ENCODE measurements at places on chromosomes 1 and 21. TPM values are rescaled to one million over a fixed set of nuclear protein-coding genes. Genes with fewer than 3 reads are reported as not detected.
A peak's percentile ranks its signal among the peaks of the same experiment; 100 is the strongest.

The SELE gene
- 0.62 TPM for total RNA-seq

The EPS15 gene
- 42.6 TPM for total RNA-seq

The ACOT11 gene
- total RNA-seq = 13.9 TPM

The CELA2A gene
- not detected for total RNA-seq

The LRRC39 gene
- total RNA-seq = 227 TPM

GRCh38 chr1:162353702-162354101 lies 23.0 kb downstream of the SPATA46 start:
- no peak for DNase-seq

GRCh38 chr1:34681480-34682451 lies 73.1 kb upstream of the GJB5 start:
- DNase-seq = no peak

DNA sequence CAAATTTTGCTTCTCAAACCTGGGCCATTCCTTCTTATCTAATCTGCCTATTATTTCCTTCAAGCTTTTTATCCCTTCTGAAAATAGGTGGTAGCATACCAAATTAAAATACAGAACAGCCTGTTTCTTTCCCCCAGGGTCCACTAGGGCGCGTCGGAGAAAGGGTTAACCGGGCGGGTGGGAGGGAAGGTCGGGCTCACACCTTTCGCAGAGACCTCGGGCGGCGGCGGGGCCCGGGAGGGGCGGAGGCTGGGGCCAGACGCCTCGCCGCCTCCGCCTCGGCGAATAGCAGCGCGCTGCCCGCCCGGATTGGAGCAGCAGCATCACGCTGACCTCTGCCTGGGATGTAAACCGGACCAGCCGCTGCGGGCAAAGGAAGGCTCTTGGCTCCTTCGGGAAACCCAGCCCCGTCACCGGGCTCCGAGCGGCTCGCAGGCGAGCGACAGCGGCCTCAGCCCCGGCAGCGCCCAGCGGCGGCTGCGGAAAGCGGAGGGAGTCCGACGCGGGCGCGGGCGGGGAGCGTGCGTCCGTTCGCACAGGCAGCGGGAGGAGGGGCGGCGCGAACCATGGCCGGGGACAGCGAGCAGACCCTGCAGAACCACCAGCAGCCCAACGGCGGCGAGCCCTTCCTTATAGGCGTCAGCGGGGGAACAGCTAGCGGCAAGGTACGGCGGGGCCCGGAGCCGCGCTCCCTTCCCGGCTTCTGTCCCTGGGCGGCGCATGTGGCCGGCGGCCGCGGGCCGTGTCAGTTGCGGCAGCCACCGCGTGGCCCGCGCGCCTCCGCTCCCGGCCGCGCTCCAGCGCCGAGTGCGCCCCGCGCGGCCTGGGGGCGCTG lies at the start of gene UCK2:
TSS of gene UCK2 (plus strand) at position 347 of the 835 bp plus-strand sequence. CDS start at position 567, 220 bp downstream.
- DNase-seq = peak; percentile 85

DNA sequence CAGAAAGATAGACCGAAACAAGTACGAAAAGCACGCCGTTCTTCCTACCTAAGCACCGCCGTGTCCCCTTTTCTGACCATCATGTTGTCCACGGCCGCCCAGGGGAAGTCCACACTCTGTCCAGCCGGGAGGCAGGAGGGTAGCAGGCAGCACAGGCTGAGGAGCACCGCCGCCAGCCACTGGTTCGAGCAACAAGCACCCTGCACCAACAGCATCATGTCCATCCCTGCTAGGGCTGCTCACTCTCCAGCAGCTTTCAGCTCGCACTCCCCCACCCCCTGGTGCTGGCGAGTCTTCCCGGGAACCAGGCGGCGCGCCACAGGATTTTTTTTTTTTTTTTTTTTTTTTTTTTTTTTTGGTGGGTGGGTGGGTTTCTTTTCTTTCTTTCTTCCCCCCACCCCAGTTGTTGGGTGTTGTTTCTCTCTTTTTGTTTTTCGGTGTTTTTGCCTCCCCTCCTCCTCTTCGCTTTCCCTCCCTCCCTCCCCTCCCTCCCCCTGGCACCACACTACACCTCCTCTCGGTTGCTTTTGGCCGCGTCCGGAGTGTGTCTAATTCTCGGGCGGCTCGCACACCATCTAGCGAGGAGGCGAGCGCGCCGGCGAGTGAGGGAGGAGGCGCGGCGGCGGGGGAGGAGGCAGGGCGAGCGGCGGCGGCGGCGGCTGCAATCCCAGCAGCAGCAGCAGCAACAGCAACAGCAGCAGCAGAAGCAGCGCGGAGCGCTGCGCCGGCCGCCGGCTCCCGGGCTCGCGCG lies at the start of gene NEGR1:
TSS of gene NEGR1 (minus strand) at position 269 of the 751 bp plus-strand sequence.
- peak; percentile 89 for DNase-seq

DNA sequence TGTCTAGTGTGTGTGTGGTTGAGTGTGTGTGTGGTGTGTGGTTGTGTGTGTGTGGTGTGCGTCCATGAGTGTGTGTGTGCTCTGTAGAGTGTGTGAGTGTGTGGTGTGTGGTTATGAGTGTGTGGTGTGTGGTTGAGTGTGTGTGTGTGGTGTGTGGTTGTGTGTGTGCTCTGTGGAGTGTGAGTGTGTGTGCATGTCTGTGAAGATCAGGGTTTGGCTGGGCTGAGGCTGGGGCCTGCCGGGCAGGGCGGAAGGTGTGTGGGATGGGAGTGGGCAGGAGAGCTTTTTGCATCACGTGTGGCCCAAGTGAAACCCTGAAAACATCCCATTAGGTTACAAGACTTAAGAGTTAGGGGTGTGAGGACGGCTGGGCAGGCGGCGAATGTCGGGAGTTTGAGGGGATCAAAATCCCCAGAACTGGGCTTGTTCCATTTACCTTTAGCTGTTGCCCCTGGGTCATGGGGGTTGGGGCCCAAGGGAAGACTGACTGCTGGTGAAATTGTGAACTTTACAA lies 2.9 kb upstream of the FCMR start:
- DNase-seq = no peak

GRCh38 chr1:2617971-2618470 lies 14.8 kb downstream of the MMEL1 start:
- no peak for DNase-seq

- DNase-seq = no peak
These were observed 70.7 kb downstream of the COL24A1 start for GRCh38 chr1:86085741-86086409.

DNA sequence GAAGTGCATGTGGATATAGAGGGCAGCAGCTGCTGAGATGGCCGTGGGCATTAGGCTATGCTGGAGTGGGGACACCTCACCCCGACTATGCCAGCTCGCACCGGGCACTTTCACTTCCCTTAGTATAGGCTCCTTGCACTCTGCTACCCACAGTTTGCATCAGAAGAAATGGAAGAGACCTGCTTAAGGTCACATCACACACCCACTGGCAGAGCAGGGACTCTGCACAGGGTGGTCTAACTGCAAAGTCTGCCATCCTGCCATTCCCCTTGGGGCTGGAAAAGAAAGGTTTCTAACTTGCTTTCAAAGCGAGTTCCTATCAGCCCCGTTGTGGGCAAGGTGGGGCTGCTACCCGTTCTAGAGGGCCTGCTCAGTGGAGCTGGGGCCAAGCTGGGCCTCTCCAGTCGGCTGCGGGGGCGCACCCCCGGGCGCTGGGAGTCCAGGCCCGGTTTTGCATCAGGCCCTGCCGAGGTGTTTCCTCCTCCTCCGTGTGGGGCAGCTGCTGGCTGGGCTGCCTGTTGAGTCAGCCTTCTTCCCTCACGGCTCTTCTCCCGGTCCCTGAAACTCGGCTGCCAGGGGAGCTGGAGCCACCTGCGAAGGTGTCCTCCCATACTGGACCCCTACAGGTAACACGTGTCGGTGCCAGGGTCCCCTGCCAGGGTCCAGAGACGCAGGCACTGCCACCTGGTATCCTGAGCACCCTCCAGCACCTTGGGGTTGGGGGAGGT lies at the start of gene SYTL1:
TSS of gene SYTL1 (plus strand) at position 498 of the 728 bp plus-strand sequence. CDS start 3,313 bp downstream, outside the sequence.
- DNase-seq = no peak

GRCh38 chr1:10965546-10966226 lies 46.8 kb upstream of the TARDBP start:
- DNase-seq = no peak

DNA sequence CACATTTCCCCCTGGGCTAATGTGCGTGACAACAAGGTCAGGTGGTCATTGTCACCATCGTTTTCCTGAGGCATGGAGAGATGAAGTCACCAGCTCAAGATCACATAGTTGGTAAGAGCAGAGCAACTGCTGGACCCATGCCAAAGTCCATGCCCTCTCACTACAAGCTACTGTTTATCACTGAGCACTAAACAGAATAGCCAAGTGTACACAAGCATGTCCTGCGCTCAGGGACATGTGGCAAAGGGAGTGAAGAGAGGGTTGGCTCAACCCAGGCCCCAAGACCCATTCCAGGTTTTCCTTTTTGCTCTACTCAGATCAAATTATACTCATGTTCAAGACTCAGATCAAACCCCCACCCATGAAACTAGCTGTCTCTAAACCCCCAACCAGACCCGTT lies 20.8 kb downstream of the LRRC52 start:
- DNase-seq = no peak

- DNase-seq = no peak
These were observed 154.8 kb downstream of the TRABD2B start for GRCh38 chr1:47842228-47842919.

- DNase-seq = no peak
These were observed 67.6 kb downstream of the RASAL2 start for GRCh38 chr1:178161516-178161915.

DNA sequence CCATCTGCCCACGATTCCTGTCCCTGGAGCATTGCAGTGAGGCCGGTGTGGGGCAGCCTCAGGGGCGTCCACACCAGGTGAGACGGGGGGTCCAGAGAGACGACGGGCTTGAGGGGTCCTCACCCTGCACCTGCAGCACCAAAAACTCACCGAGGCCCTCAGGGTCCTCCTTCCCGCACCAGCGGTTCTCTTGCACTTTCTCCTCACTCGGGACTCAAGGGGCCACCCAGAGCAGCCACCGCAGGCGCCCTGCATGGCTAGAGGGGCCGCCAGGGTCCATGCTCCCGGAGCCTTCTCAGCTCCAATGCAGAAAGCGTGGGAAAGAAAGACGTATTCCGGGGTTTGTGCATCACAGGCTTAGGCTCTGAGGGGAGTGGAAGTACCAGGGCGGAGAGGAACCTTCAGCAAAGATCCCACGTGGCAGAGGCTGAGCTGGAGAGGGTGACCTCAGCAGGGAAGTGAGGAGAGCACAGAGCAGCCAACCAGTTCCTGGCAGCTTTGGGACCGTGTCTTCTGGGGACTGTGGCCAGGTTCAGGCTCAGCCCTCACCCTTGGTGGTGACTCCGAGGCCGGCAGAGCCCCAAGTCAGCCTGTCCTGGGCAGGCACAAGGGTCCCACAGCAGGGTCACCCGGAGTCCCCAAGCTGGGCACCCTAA lies 19.5 kb upstream of the COL6A2 start:
- DNase-seq = no peak

GRCh38 chr1:156090840-156091188 lies 8.5 kb upstream of the MEX3A start:
- DNase-seq = peak; percentile 92

DNA sequence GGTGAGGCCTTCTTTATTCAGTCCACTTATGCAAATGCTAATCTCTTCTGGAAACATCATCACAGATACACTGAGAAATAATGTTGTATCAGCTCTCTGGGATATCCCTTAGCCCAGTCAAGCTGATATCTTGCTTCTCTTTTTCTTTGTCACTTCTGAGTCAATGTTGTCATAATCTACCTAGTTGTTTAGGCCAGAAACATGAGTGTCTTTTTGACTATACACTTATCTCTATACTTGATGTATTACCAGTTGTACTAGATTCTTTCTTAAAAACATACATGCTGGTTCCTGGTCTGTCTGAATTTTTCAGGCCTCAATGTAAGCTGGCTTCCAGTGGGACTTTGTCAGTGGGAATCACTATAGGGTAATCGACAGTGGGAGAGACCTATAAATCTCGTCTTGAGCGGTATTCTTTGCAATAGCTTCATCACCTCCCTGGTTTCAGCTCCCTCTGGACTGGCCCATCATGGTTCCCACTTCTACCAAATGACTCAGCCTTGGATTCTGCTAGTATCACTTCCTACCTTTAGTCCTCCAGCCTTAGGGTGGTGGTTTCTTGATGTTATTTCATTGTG lies 135.2 kb upstream of the CYYR1 start:
- no peak for DNase-seq

DNA sequence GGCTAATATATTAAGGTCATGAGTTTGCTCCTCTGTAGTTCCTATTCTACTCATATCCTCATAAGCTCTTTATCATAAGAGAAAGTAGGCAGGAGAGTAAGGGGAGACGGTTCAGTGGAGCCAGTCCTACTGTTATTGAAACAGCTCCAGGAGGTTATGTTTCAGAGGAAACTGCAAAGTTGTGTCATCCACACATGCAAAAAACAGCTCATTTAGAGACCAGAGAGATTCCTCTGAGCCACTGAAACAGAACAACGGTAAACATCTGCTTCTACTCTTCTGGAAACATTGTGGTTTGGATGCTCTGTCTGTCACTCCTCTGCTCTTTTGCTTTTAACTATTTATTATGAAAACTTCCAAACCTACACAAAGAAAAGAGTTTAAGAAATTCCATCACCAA lies 66.3 kb upstream of the PPP2R5A start:
- DNase-seq = no peak

GRCh38 chr21:39802217-39802616 lies 57.2 kb downstream of the IGSF5 start:
- no peak for DNase-seq

GRCh38 chr1:29576510-29576909 lies 340.2 kb downstream of the PTPRU start:
- DNase-seq = no peak

DNA sequence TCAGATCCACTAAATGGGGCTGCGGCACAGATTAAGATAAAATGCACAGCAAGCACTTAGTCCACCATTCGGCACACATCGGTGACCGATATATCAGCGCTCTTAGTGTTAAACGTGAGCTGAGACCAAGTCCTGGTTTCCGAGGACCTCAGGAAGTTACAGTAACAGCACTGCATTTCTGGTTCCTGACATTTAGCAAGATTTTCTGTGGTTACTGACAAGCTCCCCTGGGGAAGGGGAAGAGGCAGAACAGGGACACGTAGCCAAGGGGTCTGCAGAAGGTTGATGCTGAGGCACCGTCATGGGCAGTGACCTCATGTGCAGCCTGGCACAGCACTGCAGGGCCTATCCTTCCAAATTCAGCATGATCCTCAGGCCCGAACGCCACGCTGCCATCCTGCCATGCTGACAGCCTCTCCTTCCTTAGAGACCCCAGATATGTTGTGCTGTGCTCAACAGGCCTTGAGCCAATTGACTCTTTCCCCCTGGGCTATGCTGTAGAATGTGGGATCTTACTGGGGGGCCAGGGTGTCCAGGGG lies 13.4 kb upstream of the PEF1 start:
- no peak for DNase-seq

DNA sequence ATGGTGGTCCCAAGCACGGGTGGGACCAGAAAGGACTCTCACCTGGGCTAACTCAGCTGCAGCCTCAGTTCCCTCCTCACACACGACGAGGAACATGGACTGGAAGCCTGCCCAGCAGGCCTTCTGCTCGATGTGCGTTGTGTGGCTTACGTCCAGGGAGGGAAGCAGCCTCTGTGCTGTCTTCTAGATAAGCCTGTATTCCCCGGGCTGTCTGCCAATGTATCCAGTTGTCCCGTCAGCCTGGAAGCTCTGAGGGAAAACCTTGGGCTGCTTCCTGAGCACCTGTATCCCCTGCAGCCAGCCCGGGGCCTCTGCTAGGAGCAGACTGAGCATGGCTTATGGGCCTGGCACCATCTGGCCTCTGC lies 10.5 kb downstream of the PCSK9 start:
- DNase-seq = no peak

- DNase-seq = no peak
These were observed 5.5 kb upstream of the PADI1 start for GRCh38 chr1:17199267-17200044.
